ENCODE measurements at places on chromosomes 11 and 22.

DNA sequence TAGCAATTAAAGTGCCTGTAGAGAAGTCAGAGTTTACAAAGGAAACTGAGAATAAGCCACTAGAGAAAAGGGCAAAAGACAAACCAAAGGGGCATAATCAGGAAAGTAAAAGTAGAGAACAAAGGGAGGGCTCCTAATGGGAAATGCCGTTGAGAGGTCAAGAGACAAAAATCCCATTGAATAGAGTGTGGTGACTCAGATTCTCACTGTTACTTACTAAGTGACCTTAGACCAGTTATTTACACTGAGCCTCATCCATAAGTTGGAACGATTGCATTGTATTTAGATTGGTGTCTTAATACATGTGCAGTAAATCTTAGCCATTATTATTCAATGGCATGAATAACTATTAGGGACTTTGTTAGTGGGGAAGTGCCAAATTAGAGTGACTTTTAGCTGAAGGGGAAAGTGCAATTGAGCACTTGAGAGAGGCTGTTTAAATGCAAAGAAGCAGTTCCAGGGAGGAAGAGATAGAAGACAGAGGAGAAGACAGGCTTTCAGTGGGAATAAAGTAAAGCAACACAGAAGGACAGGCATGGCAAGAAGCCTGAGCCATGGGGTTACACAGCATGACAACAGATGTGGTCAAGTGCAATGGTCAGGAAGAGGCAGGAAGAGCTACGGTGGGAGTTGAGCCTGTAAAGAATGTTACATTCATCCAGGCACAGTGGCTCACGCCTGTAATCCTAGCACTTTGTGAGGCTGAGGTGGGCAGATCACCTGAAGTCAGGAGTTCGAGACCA, 82.6 kb downstream of the UBASH3B start:
- DNase-seq, result no peak

DNA sequence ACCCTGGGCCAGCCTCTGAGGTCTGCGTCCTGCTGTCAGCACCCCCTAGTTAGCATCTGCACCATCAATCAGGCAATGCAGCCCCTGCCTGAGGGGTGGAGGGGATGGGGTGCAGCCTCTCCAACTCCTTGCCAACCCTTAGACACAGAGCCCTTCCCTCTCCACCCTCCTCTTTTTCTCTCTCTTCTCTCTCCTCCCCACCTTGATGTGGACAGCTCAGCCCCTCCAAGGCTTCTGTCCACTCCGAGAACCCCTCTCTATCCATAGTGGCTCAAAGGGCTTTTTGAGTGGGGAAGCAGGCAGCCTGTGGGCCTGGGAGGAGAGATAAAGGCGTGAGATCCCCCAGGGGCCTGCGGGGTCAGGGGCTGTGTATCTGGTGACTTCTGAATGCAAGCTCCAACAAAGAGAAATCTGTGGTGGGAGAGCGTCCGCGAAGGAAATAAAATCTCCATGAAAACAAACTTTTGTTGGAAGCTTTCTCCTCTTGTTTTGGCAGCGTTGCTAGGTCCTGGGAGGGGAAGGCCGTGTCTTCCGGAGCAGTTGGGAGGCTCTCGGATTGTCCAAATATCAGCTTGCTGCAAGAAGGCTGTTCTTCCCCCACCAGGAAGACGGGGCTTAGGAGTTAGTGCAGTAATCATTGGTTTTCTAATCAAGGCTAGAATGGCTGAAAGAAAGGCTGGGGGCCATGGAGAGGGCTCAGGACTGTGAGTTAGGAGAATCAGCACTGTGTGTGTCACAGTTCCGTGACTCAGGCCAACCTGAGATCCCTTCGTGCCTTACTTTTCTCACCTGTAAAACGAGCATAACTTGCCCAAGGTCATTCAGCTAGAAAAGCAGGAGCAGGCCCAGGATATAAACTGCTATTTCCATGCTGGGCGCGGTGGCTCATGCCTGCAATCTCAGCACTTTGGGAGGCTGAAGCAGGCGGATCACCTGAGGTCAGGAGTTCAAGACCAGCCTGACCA, 50.3 kb downstream of the PKNOX2 start:
- no peak for DNase-seq

DNA sequence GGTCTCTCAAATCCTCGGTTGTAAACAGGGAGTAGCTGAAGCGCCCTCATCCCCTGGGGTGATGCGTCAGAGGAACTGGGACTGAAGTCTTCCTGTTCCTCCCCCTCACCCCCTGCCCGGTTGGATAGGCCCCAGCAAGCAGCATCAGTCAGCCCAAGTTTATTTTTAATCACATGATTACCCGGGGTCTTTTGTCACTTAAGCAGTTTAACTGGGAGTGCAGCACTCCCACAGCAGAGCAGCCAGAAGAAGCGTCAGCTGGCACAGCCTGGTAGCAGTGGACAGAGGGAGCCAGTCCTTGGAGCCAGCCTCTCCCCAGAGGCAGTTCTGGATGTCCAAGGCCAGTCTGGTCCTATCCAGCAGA, 342.1 kb downstream of the CTTN start:
- no peak for DNase-seq

GRCh38 chr11:32396991-32397390, 38.3 kb downstream of the WT1 start:
- DNase-seq, result no peak

- no peak for DNase-seq
These were observed 531 bp downstream of the GRIK4 start for GRCh38 chr11:120511820-120512738.

DNA sequence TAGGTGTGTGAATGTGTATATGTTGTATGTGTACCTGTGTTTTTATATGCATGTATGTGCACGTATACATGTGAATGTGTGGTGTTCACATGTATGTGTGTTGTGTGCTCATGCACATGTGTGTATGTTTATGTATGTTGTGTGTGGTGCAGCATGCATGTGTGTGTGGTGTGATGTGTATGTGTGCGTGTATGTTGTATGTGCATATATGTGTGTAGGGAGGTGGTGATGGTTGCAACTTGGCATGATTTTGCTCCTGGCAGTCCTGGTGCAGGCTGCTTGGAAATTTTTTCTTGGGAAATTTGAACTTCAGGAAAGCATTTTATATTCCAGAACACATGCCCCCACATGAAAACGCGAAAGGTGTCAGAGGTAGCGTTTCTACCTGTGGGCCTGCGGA, 1177.8 kb downstream of the TBC1D22A start:
- DNase-seq, result no peak

DNA sequence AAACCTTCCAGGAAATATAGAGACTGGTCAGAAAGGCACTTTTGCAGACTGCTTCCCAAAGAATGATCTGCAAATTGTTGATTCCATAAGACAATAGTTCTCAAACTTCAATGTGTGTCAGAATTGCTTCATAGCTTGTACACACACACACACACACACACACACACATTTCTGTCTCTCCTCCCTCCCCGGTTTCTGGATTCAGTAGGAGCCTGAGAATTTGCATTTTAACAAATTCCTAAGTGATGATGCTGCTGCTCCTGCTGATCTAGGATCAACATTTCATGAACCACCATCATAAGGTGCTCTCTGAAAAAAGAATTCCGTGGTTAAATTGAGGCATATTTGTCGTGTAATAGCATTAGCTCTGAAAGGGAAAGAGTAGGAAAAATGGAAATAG, 35.3 kb upstream of the FZD4 start:
- DNase-seq, result no peak

DNA sequence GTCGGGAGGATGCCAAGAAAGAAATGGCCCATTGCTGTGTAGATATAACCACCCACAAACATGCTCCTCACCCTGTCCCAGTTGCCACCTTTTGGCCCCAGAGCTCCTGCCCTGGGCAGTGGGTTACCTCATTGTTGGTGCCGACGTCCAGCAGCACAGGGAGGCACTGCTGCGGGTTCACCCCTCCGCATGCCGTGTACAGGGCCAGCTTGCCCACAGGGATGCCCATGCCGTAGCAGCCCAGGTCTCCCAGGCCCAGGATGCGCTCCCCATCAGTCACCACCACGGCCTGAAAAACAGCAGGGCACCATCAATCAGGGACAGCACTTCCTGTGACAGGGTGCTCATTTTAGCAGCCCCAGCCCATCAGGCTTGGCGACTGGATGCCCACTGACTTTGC, 123.1 kb downstream of the CCDC81 start:
- no peak for DNase-seq

GRCh38 chr11:6326985-6327384, 6.7 kb upstream of the CAVIN3 start:
- no peak for DNase-seq

DNA sequence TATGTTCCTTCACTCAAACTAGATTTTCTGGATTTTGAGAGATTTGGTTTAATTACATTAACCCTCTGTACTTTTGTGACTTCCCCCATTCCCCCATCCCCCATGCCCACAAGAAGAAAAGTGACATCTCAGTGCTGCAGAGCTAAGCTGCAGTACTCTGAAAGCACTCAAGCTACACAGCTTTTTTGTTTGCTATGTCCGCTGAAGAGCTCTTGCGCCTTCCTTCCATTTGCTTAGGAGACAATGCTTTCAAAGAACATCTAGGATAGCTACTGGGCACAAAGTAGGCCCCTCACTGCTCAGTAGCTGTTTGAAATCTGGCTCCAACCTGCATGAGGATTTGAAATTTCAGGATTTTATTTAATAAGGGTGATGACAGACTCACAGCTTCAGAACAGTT, 69.7 kb downstream of the SLC17A6 start:
- no peak for DNase-seq

DNA sequence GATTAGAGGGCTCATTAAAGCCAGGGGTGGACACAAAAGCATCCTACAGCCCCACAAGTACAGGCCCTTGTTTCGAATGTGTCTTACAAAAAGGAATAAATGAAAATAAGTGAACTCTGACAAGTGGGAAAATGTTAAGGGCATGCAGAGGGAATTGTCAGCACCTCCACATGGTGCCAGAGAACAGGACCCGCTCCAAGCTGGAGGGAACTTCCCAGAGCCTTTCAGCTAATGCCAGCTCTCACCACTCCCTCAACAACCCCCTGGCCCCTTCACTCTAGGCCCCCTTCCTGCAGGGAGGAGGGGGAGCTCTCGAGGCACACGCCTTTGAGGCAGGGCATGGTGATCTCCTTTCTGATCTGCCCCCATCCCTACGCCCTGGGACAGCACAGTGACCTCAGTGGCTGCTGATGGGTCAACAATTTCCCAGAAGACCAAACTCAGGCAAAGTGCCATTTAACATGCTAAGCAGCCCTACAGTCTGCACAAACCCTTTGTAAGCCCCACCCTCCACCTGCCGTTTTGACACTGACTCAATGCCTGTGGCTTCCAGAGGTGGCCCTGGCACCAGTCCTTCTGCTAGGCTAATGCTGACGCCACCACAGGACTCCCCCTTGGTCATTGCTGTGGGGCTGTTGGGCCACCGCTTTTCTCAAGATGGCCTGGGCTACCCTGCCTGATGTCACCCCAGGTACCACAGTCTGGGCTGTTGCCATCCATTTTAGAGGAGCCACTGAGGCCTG, 12.5 kb upstream of the CHST1 start:
- DNase-seq, result no peak

- no peak for DNase-seq
These were observed 609 bp upstream of the ATF4 start for GRCh38 chr22:39519681-39520225.

DNA sequence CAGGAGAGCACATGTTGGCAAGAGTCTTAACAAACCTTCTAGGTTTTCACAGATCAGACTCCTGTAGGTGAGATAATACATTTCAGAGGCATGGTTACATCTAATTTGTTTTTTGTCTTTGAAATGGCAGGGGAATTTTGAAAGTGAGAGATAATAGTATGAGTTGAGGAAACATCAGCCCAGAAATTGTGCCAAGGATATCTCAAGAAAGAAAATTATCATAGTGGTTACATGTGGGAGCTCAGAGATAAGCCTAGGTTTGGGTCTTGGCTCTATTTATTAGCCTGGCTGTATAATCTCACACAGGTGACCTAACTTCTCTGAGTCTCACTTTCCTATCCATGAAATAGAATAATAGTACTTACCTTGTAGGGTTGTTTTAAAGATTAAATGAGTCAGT, 443 bp downstream of the BTBD18 start:
- no peak for DNase-seq

DNA sequence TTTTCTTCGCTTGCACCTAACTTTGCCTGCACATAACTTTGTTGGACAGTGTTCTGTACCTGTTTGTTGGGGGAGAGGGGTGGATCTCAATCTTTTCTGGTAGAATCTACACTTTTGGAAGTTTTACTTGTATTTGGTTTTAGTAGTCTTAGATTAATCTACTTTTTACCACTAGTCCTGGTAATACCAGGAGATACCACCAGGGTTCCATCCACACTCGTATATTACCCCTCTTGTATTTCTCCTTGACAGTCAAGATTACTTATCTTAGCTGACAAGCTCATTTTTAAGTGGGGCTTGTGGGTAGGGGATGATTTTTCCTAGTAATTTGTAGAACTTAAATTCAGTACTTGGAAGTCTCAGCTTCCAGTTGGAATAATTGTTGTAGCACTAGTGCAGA, 37.3 kb upstream of the TECTA start:
- DNase-seq, result no peak

DNA sequence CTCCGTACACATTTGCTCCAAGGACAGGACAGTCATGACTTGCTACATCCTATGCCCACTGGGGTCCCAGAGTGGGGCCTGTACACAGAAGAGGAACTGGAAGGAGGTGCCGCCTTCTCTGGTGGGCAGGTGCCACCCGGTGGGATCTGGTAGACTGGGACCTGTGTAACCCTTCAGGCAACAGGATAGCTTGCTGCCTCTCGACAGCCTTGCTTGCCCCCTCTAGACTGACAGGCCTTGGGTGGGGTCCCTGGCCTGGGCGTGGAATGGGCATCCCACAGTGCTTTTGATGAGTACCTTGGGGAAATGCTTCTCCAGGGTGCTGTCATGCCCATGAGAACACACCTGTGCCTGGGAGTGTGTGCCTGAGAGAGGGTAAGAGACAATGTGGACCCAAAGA, 15.8 kb downstream of the SHANK3 start:
- no peak for DNase-seq

DNA sequence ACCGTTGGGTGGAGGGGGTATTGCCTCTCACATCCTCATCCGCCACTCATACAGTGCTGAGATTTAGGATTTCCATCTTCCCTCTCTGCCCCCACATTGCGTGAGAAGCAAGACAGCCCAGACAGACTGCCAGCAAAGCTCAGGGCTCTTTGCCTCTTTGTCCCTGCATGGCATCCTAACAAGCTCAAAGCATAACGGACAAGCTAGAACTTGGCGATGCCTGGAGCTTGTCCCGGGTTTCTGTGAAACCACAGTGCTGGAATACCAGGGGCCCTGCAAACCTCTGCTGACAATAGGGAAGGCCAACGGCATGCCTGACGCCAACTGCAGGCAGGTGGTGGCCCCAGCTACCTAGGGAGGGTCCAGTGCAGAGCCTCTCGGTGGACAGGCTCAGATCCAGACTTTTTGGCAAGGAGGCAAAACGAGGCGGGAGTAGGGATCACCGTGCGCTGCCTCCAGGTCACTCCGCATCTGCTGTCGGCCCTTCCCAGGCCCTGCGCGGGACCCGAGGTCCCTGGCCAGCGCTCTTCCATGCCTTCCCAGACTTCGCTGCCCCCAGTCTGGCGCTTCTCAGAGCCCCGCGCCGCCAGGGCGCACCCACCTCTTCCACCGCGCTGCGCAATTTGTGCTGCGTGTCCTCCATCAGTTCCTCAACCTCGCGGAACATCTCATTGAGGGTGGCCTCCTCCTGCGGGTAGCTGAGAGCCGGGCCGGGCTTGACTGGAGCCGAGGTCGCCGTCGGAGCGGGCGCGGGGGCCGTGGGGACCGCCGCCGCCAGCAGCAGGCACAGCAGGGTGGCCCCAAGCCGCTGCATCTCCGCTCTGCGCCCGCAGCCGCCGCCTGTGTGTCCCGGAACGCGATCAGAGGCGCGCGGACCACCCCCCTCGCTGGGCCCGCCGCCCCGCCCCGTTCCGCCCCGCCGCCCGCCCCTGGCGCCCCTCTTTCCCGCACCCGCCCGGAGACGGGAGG, at the start of gene DKK3:
Gene DKK3 (minus strand): TSS at position 858 of the 969 bp plus-strand sequence. CDS start 44 bp downstream, at position 814.
- DNase-seq, result no peak
